ENCODE measurements at places on chromosomes 1 and 21.

- no peak for DNase-seq
Observed at GRCh38 chr1:156114919-156115513, 505 bp downstream of the LMNA start.

DNA sequence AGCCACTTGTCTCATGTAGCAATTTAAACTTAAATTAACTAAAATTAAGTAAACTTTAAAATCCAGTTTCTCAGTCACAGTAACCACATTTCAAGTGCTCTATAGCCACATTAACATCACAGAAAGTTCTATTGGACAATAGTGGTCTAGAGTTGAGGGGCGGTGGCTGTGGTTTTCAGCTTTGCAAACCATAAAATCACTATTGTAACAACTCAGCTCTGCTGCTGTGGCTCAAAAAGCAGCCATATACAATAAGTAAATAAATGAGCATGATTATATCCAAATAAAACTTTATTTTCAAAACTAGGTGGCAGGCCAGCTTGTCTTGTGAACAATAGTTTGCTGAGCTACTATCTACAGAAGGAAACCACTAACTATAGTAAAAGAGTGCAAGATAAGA, 43.4 kb upstream of the C1orf53 start:
- no peak for DNase-seq

DNA sequence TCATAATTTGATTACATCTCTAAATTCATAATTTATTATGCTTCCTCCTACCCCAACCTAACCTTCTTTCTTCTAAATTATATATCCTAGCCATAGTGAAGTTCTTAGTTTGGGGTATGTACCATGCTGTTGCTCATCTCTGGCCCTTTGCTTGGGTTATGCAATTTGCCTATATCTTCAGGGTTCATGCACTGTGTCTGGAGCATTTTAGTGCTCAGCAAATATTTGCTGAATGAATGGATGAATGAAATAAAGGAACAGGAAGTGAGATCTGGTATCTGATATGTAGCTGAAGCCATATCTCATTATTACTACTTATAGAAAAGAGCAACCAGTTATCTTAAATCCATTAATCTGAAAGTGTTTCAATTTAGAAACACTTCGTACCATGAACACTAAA, 137.6 kb downstream of the GPATCH2 start:
- DNase-seq, result no peak

DNA sequence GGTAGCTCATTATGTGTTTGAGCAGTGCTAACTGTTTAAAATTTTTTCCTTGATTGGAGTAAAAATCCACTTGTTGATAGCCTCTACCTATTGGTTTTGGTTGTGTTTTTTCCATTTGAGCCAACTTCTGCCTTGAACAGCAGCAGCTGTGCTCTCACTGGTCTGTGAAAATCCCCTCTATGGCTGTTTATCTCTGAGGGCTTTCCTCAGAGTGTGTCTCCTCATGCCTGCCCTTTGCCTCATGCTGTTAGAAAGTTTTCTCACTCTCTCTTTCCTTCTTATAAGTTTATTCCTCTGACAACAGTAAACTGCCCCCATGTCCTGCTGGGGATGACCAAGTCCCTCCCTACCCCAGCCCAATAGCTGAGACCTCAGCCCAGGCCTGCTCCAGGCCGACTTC, 14.1 kb downstream of the REG4 start:
- no peak for DNase-seq

DNA sequence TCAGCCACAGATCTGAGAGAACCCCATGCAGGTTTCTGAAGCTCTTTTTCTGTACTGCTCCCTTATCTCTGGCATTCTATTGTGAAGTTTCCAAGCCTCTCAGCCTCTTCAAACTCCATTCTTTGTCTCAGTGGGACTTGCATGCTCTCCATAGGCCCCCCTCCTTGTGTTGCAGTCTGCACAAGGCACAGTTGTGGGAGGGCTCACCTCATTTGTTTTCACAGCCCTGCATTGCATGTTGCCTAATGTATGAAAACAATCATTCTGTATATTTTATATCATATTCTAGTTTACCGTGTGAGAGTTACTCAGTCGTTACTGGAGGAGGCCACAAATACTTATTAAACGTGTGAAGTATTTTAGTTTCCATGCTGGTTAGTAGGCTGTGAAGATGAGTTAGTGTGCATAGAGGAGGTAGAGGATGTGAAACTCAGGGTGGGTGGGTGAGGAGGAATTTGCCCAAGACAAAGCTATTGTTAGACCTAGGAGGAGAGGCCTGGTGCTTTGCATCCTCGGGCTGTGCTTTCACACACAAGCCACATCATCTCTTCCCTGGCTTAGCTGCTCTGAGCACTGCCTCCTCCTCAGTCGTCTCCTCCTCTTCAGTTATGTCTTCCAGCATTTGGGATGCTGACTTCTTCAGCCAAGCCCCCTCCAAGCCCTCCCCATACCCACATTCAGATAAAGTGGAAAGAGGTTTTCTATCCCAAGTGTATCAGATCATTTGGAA, 7.8 kb upstream of the CHI3L2 start:
- DNase-seq, result no peak

DNA sequence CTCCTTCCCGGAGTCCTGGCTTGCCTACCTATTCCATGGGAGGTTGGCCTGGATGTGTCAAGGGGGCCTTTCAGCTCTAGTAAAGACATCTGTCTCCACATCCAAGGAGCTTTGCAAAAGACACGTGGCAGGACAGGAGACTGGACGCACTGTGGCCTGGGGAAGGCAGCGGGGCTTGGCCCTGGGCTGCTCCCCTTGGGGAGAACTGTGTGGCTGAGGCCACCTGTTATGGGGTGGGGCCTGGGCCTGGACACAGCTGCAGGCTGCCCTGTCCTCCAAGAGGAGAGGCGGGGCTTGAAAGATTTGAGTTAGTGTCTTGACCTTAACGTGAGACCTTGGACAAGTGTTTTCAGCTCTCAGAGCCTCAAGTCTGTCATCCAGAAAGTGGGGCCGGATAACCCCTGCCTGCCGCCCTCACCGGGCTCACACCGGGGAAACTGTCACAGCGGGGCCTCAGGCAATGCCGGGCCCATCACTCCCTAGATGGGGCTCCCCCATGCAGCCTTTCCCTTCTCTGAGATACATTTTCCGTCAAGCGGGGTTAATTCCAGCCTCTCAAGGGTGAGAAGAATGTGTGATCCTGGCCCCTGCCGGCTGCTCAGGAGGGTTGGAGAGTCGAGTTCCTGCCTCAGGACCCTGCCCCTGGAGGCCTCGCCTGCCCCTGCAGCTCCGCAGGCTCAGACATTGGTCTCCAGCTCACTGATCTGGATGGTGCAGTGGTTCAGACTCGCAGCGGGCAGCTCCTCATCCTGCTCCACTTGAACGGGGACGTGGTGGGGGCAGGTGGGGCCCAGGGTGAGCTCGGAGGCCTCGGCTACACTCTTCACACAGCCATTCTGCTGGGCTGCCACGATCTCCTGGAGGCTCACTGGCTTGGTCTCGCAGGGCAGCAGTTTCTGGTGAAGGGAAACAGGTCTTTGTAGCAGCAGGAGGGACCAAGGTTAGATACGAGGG, 25.6 kb downstream of the PODN start:
- DNase-seq, result no peak
